CD4-positive, alpha-beta T cell treated with Interleukin-15 for 1 hour (primary cell): ENCODE measurements at places on chromosomes 16 and 17.
A peak's percentile ranks its signal among the peaks of the same experiment; 100 is the strongest.

GRCh38 chr16:71630808-71631207, 4.8 kb downstream of the MARVELD3 start:
- DNase-seq = no peak

- DNase-seq = peak; percentile 86
Measured at GRCh38 chr17:68290955-68291835, at the start of the genes ARSG and SLC16A6. Gene ARSG, plus strand, starts transcription at chr17:68291495. Its CDS starts 15,999 bp downstream, at chr17:68307494. Gene SLC16A6, minus strand, starts transcription at chr17:68291127. Its CDS starts 12,807 bp downstream, at chr17:68278320.

GRCh38 chr16:55821210-55821609, 11.7 kb downstream of the CES1 start:
- no peak for DNase-seq

GRCh38 chr17:5587438-5588032, 3.2 kb upstream of the NLRP1 start:
- DNase-seq = peak; percentile 56

- no peak for DNase-seq
Measured at GRCh38 chr17:78267253-78268073, 36.0 kb downstream of the TMEM235 start.

DNA sequence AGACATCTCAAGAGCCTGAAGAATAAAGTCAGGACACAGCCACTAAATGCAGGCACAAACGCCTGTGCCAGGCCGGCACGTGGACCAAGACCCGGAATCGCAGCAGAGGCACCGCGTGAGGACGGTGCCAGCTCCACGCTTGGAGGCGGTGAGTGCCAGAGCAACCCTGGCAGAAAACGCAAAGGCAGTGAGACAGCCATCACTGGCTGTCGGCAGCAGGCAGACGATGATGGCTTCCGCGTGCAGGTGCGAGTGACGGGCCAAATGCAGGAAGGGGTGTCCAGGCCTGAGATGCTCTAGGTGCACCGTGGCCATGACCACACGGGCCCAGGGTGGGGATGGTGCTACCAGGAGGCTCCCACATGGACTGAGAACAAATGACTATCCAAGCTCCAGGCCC, 78.8 kb downstream of the LMF1 start:
- DNase-seq = no peak

- no peak for DNase-seq
Measured at GRCh38 chr17:8018436-8018835, 16.0 kb downstream of the GUCY2D start.

DNA sequence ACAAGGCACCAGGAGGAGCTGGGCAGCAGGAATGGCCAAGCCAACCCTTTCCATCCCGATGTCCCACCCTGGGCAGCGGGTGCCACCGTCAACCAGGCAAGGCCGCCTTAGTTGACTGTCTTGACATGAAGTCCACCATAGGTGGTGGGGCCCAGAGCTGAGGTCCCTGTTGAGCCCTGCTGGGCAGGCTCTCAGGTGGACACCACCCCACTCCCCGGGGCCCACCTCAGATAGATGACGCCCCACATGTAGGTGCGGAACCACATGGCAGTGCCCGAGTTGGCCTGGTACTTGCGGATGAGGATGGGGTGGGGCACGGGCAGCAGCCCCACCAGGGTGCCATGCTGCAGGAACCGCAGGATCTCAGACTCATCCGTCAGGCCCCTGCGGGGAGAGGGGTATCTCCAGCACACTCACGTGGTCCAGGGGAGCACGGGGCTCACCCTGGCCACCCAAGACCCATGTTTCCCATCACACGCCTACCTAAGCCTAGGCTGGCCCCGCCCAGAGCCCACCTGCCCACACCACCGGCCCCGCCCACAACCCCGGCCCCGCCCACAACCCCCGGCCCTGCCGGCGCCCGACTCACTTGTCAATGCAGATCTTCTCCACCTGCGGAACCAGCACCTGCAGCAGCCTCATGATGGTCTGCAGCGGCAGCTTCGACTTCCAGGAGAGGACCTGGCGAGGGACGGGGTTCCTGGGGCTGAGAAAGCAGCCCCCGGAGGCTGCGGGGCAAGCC, 16.2 kb downstream of the OTOP3 start:
- DNase-seq = no peak

GRCh38 chr17:67487506-67487905, 110.4 kb downstream of the PITPNC1 start:
- DNase-seq = no peak

- no peak for DNase-seq
Measured at GRCh38 chr16:71467810-71468209, 5.8 kb upstream of the ZNF23 start.

- peak; percentile 30 for DNase-seq
Measured at GRCh38 chr16:71807905-71808592, 585 bp downstream of the AP1G1 start.

DNA sequence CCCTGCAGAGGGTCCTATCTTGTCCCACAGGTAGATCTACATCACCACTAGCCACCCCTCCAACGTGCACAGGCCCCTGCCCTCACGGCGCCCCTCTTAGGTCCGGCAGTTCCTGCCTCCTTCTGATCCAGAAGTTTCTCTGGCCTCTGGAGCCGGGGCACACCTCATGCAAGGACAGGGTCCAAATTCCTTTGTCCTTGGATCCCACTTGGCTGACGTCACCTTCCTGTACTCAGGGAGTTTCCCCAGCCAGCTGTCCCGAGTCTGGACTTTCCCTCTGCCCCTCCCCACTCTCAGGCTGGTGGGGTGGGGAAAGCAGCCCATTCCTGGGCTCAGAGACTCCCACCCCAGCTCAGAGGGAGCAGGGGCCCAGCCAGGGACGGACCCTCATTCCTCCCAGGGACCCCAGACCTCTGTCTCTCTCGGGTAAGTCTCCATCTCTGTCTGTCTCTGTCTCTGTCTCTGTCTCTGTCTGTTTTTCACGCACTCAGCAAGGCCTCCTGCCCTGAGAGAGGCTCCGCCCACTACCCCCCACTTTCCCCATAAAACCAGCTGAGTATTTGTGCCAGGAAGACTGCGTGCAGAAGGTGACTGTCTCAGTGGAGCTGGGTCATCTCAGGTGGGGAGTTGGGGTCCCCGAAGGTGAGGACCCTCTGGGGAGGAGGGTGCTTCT, at the start of gene IL32:
IL32 (plus strand) TSS at position 572 of the 673 bp plus-strand sequence. CDS start 172 bp downstream, outside the sequence.
- peak; percentile 76 for DNase-seq

DNA sequence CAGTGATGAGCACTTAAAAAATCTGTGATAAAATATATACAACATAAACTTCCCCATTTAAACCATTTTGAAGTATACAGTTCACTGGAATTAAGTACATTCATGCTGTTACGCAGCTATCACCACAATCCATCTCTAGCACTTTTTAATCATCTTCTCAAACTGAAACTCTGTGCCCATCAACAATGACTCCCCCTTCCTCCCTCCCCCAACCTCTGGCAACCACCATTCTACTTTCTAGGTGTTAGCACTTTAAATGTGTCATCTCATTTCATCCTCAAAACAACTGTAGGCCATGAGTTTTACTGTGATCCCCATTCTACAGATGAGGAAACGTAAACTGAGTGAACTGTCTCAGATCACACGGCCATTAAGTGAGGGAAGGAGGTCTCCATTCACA, 13.8 kb upstream of the TMEM98 start:
- DNase-seq = no peak

GRCh38 chr16:82358161-82358560, 188.1 kb upstream of the MPHOSPH6 start:
- no peak for DNase-seq

DNA sequence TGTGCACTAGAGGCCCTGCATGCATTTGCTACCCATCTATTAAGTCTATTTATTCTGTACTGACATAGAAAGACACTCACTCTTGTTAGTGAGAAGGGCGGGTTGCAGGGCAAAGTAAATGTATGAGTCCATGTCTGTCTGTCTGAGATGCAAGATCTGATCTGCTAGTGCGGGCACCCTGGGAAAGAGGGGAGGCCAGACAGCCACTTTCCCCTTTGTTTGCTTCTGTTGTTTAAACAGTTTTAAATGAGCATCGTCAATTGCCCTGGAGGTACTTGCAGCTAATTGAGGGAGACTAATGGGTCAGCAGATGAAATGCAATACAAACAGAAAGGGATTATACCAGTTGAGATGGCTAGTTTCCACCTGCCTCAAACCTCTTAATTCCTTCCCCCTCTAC, 24.9 kb downstream of the SCNN1G start:
- no peak for DNase-seq

- DNase-seq = no peak
Measured at GRCh38 chr17:66349521-66350254, 47.3 kb downstream of the PRKCA start.

DNA sequence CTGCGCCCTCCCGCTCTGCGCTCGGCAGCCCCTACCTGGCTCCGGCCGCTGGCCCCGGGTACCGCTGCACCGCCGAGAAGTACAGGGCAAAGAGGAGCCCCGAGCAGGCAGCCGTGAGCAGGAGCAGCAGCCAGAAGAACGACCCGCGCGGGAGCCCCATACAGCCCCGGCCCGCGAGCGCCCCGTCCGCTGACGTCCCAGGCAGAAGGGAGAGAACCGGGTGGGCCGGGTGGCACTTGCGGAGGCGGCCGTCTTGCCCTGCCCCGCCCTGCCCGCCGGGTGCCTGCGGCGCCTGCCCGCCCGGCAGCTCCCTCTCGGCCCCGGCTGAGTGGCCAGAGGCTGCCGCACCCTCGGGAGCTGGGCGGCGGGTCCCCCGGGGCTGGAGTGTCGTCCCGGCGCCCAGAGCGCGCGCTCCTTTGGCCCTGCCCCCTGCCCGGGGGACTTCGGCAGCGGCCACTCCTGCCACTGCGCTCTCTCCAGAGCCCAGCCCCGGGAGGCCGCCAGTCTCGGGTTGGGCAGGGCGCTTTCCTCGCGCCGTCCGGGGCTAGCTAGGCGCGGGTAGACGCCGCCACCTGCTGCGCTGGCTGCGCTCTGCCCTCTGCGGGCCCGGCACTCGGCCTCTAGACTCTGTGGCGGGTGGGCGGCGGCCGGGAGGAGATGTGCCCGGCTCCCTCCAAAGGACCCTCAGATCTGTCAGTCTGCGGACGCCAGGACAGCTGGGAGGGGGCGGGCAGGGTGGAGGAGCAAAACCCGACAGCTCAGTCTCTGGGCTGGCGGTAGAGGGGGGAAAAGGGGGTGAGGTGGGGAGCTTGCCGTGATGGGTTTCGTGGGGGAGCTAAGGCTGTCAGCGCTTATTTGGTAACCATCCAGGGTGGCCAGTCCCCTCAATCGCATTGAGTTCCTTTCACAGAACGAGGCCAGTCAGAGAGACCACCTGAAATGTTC, at the start of gene ST6GALNAC2:
ST6GALNAC2 (minus strand) TSS at position 212 of the 945 bp plus-strand sequence; CDS start at position 160, 52 bp downstream.
- peak; percentile 57 for DNase-seq

DNA sequence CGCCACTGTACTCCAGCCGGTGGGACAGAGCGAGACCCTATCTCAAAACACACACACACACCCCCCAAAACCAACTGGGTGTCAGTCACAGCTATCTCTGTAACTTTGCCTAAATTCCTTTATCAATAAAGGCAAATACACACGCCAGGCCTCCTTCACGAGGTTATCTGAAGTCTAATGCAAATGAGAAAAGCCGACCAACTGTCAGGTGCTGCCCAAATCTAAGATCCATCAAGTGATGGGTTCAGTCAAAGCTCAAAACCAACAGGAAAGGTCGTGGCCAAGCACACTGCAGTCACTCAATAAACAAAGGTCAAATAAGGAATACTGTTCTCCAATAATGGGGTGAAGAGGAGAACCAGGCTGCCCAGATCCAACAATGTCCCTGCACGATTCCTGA, 1.1 kb downstream of the ANKFY1 start:
- DNase-seq = no peak

DNA sequence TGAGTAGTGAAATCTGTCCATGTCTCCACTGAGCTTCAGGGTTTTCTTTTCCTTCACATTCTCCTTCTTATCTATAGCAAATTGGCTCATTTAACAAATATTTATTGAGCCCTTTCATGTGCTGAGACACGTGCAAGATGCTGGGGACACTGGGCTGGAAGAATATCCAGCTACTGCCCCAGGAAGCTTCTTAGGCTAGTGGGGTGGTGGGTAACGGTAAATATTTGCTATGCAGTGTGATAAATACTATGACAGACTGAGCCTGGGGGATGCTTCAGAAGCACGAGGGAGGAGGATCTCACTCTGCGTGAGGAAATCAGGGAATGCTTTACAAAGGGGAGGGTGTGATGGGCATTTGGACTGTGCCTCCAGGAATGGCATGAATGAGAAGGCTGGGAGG, 524.1 kb downstream of the GRIN2A start:
- DNase-seq = no peak

GRCh38 chr16:84302111-84302954, 7.7 kb downstream of the WFDC1 start:
- DNase-seq = no peak

DNA sequence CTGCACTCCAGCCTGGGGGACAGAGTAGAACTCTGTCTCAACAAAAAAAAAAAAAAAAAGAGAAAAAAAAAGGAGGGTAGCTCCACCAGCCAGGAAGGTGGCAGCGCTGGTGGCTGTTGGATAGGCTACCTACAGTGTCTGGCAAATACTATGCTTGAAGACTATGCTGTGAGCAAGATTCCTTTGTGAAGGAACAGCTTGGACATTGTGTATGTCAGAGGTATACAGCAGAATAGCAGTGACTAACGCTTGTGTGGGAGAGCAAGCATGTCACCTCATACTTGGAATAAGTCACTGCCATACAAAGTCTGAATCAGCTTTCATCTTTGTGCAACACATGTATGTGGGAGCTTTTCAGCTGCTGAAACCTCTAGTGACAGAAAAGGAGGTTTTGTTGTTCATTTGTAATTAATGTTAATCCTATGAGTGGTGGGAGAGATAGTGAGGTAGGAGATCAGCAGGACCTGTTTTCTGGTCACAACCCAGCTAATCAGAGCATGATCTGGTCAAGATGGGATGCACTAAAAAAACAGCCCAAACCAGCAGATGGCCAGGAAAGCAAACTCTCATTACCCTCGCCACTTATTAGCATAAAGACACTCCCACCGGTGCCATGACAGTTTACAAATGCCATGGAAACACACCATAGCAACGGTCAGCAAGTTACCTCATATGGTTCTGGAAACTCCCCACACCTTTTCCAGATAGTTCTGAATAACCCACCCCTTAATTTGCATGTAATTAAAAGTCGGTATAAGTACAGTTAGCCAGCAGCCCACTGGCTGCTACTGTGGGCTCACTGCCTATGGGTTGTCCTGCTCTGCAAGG, 6.8 kb upstream of the ITGAD start:
- peak; percentile 57 for DNase-seq

DNA sequence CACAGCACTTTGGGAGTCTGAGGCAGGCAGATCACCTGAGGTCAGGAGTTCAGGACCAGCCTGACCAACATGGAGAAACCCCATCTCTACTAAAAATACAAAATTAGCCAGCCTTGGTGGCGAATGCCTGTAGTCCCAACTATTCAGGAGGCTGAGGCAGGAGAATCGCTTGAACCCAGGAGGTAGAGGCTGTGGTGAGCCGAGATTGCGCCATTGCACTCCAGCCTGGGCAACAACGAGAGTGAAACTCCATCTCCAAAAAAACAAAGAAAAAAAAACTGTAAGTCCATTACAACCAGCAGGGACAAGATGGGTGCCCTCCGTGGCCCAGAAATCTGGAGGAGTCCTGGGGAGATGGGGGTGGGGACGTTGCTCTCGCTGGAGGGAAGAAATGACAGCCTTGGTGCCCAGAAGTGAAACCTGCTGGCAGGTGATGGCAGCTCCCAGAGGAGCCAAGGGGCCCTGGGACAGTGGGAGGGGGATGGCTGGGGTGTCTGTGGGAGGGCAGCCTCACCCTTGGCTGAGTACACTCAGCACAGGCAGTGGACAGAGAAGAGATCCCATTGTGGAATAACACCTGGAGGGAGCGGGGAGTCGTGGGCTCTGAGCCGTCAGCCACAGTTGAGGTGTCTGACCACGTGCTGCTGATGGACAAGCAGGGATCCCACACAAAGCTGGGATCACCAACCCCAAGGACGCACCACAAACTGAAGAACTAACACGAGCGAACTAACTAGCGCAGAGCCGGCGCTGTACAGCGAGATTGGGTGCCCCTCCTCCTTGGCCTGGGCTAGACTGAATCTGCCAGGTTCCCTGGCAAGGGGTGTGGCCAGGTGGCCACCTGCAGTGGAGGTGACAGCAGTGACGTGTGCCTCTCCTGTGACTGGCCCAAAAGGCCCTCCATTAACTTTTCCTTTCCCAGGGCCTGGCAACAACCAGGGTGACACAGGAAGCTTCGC, 46.9 kb upstream of the BAHCC1 start:
- no peak for DNase-seq
